Posterior vena cava (tissue), 2 donors: ENCODE measurements at places on chromosomes 7 and 10.

DNA sequence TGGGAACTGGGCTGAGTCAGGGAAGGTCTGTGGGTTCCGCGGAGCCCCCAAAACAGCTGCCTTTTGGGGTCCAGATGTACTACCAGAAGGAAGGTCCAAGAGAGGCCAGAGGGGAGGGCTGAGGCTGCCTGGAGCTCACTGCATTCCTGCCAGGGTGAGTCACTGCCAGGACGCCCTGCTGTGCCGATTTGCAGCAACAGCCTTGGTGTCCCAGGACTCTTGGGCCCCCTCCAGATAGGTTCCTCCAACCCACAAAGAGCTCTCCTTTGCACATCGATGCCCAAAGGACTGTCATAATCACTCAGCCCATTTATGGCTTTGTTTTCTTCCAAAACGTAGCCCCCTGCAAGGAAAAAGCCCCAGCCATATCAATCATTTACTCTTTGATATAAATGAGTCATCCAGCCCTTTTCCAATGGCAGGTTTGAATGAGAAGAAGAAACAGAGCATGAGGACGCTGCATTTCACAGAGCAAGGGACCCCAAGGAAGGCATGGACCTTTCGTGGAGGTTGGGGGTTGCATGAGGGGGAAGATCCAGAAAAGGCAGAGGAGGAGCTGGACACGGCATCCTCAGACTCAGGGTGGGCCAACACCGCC is 32.2 kb upstream of the COL13A1 start:
- DNase-seq = peak; percentile 83

DNA sequence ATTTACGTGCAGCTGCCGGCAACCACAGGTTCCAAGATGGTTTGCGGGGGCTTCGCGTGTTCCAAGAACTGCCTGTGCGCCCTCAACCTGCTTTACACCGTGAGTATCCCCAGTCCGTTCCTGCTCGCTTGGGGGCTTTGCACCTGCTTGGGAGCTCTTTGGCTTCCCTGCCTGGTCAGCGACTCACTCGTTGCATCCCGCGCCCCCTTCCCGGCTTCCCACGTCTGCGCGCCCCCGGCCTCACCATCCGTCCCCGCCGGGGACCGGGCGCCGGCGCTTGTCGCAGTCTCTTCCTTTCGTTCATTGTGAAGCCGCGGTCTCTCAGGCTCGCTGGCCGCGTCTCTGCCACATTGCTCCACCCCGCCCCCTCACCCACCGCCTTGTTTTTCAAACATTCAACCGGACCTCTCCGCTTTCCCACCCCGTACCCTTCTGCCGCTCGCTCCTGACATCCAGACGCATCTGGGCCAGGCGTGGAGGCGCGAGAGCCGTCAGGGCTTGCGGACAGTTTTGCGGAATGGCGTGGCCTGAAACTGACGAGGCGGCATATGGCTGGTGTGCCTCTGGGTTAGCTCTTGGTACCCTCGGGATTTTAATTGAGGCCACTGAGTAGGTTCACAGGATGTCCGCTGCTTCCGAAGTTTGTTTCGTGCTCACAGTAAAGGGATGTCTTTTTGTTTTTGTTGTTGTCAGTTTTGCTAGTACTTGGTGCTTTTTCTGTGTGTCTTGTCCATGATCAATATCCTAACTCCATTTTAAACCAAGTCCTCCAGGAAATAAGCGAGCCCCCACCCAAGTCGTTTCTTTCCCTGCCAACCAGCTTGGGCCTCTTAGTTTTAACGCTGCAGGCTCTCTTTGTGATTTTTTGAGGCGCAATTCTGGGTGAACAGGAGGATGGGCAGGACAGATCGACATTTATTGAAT is 639 bp downstream of the TSPAN13 start:
- peak; percentile 83 for DNase-seq

GRCh38 chr10:113849946-113850345 is 3.9 kb downstream of the DCLRE1A start:
- no peak for DNase-seq

DNA sequence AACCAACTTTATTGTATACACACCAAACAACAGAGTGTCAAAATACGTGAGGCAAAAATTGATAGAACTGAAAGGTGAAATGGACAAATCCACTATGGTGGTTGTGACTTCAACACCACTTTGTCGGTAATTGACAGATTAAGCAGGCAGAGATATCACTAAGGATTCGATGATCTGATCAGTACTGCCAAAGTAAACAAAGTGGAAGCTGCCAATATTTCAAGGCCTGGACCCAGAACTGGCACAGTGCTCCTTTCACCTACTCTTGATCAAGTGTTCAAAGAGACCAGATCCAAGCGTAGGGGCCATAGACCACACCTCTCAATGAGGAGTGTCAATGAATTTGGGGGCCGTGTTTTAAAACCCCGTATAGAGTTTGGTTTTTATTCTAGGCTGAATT is 167.0 kb downstream of the CDK14 start:
- DNase-seq = no peak

DNA sequence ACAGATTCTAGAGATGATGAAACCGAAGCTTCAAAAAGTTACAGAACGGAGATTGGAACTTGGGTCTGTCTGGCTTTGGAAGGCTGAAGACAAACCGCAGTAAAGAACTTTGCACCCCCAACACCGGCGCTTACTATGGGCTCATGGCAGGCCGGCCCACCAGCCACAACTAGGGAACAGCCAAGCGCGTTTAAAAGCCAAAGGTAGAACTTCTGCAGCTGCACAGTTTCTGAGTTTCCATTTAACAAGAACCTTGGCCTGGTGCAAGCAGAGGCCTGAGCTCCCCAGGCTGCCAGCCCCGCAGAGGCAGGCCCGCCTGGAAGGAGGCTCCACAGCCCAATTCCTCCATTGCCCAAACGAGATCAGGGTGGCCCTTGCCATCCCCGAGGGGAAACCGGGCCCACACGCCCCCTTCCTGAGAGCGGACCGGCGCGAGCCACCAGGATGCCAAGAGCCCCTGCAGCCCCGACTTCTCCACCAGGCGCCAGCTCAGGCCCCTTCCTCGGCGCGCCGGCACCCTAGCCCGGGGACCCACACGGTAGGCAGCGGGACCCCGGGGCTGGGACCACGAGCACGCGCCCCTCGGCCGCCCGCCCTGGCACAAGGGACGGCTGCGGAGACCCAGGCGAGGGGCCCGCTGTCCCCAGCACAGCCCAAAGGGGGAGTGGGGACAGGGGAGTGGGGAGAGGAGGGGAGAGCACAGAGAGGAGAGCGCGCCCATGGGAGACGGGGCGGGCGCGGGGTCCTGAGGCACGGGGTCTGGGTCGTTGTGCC is 566 bp downstream of the MAD1L1 start:
- no peak for DNase-seq

DNA sequence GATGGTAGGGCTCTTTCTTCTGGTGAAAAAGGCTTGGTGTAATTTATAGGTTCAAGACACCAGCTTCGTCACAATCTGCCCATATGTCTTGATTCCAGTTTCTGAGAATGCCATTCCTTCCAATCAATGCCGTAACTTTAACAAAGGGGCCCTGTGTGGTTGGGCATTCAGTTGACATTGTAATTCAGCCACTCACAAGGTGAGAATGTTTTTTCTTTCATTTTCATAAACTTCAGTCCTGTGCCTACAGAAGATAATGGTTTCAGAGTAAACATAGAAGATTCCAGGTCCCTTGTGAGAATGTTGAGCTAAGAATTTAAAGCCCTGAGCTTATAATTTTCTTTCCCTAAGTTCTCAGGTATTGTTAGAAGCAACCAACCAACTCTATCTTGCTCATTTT is 67.3 kb upstream of the AASS start:
- no peak for DNase-seq

GRCh38 chr7:30750683-30751650 is 968 bp upstream of the INMT start:
- DNase-seq = peak; percentile 94

GRCh38 chr7:44366986-44367385 is 41.6 kb upstream of the CAMK2B start:
- DNase-seq = no peak

DNA sequence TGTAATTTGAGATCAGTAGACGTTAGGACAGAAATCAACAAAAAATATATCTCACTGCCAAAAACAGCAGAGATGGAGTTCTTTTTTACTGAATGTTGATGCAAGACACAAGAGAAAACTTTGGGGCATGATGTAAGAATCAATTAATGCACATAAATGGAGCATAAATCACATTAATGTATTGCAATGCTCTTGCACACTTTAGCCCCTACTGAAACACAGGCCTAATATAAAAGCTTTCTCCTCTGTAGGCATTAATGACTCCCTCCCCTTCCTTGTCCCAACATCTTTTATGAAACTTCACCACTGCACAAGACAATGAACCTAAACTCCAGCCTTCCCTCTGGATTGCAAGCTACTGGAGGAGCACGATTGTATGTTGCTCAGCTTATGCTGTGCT is 58.8 kb downstream of the CACNA2D1 start:
- no peak for DNase-seq

- DNase-seq = no peak
These were observed 39.7 kb upstream of the TNKS2 start for GRCh38 chr10:91758303-91759146.

- DNase-seq = no peak
These were observed 194.1 kb downstream of the INHBA start for GRCh38 chr7:41508755-41509154.

DNA sequence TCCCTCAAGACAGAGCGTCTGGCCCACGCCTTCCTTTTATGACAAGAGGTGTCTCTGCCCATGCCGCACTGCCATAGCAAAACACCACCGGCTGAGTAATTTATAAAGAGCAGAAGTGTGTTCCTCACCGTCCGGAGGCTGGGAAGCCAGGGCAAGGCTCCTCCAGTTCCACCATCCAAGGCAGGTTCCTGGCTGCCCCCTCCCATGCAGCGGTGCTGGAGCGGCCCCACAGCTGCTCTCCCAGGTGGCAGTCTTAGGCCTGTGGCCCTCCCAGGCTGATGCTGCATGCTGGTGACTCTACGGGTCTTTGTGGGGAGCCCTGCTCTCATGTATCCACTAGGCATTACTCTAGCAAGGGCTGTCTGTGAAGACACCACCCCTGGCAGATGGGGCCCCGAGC is 113.1 kb downstream of the TCERG1L start:
- peak; percentile 45 for DNase-seq
